ENCODE measurements at places on chromosomes 3 and 15.

GRCh38 chr15:99264125-99264524 is 12.8 kb downstream of the LRRC28 start:
- no peak for DNase-seq

GRCh38 chr3:152779653-152780052 is 55.3 kb upstream of the P2RY1 start:
- DNase-seq: peak; percentile 48

- no peak for DNase-seq
These were observed 360.1 kb upstream of the GOLIM4 start for GRCh38 chr3:168455814-168456213.

DNA sequence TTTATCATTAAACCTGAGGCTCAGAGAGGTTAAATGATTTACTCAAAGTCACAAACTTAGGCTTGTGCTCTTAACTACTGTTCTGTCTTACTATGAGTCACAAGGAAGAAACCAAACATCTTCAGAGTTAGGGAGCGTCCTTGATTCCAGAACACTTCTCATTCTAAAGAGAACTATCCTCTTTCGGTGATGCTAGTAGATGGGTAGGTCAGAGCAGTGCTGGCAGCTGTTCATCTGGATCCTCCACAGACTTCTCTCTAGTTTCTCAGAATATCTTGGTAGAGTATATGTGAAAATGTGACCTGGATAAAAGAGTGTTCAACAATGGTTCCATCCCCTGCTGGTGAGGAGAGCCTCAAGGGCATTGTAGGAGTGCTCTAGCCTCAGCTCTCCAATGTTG is 3.3 kb downstream of the ARL6IP5 start:
- DNase-seq: no peak

- DNase-seq: no peak
These were observed 195.2 kb upstream of the MME start for GRCh38 chr3:154884952-154885351.

DNA sequence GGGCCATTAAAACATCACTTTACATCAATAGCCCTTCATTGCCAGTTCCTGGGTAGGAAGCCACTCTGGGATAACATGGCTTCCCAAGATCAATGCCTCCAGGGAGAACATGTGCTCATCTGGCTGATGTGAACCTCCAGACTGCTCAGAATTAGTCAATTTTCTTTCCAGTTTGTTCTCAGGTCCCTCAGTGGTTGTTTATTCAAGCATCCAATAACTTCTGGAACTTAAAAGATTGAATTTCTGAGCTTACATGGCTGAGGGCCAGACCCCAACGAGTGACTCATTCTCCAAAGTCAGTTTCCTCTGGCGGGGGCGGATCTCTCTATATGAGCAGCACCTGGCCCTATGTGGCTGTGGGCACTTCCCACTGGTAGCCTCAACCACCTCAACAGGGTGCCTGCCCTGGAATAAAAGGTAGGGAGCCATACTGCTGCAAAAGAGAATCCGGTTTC is 34.0 kb downstream of the LYZL4 start:
- DNase-seq: peak; percentile 76

- no peak for DNase-seq
These were observed 3.5 kb upstream of the TMCC1 start for GRCh38 chr3:129897026-129897425.

- no peak for DNase-seq
These were observed 143.4 kb downstream of the FNDC3B start for GRCh38 chr3:172182797-172183196.

DNA sequence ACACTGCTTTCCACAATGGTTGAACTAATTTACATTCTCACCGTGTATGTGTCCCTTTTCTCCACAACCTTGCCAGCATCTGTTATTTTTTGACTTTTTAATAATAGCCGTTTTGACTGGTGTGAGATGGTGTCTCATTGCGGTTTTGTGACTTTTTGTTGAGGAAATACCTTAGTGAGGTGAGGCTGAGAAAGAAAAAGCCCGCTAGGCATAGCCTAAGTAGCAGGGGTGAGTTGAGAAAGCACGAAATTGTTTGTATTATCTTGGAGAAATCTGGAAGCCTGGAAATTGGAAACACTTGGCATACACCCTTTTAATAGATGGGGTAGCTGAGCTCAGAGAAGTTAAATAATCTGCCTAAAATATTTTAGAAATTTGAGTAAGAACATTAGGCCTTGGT is 61.5 kb upstream of the CFAP161 start:
- DNase-seq: no peak

DNA sequence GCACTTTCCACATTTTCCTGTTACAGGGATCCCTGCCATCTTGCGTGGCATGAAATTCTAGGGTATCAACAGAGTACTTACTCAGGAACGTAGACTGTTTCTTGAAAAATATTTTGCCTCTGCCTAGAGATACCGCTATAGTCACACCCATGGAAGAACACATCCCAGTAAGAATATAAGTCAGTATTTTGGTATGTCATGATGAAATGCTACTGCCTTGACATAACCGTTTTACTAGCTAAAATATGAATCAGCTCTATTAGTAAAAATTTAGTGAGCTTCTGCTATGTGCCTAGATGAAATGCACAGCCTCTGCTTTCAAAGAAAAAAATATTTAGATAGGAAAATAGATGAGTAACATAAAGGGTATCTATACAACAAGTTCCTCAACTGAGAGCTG is 276.4 kb downstream of the TBC1D5 start:
- no peak for DNase-seq

DNA sequence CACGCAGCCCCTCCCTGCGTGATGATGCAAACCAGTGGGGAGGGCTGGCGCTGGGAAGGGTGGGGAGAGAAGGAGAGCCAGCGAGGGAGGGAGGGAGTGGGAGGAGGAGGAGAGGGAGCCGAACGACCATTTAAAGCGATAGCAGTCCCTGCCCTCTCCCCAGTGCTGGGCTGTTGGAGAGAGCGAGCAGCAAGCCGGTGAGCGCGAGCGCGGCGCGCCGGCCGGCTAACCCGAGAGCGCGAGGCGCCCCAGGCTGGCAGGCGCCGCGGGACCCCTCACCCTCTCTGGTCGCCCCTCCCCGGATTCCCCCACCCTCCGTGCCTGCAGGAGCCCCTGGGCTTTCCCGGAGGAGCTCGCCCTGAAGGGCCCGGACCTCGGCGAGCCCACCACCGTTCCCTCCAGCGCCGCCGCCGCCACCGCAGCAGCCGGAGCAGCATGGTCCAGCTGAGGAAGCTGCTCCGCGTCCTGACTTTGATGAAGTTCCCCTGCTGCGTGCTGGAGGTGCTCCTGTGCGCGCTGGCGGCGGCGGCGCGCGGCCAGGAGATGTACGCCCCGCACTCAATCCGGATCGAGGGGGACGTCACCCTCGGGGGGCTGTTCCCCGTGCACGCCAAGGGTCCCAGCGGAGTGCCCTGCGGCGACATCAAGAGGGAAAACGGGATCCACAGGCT is at the start of gene GRM7:
Gene GRM7, plus strand, starts transcription at position 162 of the 671 bp plus-strand sequence.
- DNase-seq: peak; percentile 61

DNA sequence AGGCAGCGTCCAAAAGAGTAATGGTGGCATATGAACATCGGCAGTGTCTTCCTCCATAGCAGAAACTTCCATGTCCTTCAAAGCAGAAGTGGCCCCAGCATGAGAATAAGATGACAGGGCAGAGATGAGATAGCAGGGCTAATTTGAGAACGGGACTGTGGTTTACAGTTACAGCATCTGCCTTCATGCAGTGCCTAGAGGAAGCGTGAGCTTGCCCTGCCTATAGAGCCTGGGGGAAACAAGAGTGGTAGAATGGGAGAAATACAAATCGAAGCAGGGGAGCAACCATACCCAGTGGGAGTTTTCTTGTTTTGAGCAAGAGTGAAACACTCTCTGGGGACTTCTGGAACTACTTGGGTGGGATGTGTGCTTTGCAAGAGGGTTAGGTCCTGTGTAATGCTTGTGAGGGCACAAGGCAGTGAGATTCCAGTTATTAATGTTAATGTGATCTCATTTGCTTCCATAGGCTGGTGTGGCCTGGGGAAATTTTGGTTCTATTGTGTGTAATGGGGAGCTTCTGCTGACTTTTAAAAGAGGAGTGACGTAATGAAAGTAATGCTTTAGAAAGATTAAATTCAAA is 616.9 kb downstream of the ZIC1 start:
- no peak for DNase-seq

DNA sequence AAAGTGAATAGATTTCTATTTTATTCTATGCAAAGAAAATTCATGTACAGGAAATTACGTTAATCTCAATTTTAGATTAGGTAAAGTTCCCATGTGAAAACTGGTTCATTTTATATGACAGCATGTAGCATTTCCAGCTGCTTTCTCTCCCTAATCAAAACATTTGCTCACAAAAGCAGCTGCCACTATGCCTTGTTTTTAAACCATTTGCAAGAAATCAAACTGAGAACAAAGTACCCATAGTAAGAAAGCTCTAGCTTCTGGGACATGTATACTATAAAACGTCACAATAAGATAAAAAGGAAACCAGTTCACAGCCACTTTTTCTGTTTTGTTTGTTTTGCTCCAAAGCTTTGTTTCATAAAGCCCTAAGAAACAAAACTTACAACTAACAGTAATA is 5.0 kb upstream of the CRYBG3 start:
- DNase-seq: no peak

GRCh38 chr3:172126741-172127140 is 87.4 kb downstream of the FNDC3B start:
- DNase-seq: no peak

DNA sequence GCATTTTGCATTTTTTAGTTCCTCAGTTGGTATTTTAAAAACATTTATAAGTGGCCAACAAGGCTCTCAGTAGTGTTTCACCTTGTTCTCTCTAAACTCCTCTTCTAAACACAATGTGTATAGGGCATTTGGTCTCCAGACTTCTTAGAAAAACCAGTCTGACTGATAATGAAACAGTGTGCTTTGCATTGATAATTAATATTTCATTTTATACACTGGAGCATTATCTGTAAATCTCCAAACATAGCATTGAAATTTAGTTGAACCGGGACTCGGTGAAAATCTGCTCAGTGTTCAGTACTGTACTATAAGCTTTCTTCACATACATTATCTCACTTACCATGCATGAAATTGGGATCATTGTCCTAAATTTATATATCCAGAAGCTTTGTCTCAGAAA is 53.6 kb downstream of the SETD5 start:
- no peak for DNase-seq

DNA sequence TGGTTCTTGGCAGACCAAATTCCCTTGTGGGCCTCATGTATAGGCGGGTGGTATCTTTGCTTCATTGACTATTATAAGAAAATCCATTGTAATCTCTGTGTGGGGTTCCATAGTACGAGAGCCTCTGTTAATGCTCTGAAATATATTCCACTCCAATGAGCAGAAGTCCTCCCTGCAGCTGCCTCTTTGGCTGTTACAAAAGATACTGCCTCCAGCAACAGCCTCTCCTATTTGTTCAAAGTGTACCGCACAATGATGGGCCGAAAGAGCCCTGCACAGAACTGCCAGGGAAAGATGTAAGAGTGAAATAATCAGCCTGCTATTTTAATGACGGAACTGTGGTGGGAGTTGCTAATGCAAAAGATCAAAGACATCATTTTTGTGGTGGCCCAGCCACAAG is 48.9 kb downstream of the GRK7 start:
- peak; percentile 32 for DNase-seq

DNA sequence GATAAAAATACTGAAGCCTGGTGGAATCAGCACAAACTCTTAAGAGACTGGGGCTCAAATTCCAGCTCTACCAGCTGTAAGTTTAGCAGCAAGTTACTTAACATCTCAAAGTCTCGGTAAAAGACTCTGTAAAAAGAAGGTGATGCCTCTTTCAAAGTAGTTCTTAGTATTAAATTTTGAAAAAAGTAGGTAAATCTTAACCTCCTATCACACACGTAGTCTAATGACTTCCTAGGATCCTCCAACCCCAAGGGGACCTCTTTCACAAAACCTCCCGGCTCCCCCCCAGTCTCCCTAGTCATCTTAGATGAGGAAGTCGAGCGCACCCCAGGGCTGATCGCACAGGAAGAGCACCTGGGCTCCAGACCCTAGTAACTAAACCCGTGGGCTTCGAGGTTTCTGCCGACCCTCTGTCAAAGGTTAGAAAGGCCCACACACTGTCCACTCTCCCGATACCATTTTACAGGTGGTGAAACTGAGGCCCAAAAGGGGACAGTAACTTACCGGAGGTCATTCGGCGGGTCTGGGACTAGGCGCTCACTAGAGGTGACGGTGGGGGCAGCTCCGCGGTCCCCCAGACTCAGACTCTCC is 427 bp downstream of the MBD4 start:
- no peak for DNase-seq

DNA sequence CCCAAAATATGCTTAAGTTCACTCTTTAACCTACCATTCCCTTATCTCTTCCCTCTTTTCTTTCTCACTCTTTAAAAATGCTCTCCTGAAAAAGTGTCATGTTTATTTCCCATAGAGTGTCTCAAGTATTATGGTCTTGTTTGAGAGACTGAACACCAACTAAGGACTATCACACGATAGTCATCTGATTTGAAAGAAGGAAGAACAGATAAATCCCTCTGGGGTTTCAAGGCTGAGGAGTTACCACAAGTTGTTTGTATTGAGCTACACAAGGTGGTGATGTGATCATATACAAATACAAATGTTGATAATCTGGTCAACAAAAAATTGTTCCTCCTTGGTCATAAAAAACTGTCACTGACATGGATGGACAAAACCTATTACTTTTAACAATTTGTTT is 13.8 kb downstream of the MEIS2 start:
- no peak for DNase-seq

DNA sequence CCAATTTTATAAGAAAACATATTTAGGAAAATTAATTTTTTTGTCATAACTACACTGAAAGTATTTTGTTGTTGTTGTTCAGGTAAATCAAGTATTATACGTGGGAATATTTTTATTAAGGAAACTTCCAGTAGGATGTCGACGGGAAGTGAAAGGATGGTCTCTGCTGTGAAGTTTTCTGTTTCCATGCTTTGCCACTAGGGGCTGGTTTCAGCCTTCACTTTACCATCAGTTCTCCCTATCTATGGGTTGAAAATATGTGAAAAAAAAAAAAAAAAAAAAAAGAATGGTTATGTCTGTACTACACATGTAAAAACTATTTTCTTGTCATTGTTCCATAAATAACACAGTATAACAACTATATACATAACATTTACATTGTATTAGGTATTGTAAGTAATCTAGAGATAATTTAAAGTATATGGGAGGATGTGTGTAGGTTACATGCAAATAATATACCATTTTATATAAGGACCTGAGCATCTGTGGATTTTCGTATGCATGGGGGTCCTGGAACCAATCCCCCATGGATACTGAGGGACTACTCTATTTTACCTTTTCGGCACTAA is 136.7 kb downstream of the SMAD6 start:
- no peak for DNase-seq

GRCh38 chr3:129793942-129794310 is 99.6 kb downstream of the TMCC1 start:
- DNase-seq: peak; percentile 23

GRCh38 chr15:77528290-77528967 is 104.3 kb downstream of the LINGO1 start:
- DNase-seq: peak; percentile 34
